Natural killer cell treated with Interleukin-12 subunit alpha and Interleukin-12 subunit beta and Interleukin-15 and Interleukin-18, amount 100 ng/mL, for 72 hours (primary cell): ENCODE measurements at places on chromosomes 11 and 22.
A peak's percentile ranks its signal among the peaks of the same experiment; 100 is the strongest.

- DNase-seq: no peak
Measured at GRCh38 chr11:46522682-46523281, 71.0 kb downstream of the AMBRA1 start.

DNA sequence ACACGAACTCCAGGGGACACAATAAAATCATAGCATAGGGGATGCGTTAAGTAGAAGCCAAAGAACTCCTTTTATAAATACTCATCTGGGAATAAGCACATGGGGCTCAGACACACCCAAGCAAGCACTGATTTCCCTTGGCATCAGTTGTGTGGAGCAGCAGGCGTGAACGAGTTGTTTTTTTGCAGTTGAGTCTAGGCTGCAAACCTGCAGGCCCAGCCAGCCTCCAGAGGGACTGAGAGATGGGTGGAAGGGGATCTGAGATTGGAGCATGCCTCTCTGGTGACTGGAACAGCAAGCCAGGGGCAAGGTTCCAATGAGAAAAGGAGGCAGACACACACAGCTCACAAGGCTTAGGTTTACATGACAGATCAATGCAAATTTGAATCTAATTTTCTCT lies 27.4 kb upstream of the SEZ6L start:
- DNase-seq: no peak

DNA sequence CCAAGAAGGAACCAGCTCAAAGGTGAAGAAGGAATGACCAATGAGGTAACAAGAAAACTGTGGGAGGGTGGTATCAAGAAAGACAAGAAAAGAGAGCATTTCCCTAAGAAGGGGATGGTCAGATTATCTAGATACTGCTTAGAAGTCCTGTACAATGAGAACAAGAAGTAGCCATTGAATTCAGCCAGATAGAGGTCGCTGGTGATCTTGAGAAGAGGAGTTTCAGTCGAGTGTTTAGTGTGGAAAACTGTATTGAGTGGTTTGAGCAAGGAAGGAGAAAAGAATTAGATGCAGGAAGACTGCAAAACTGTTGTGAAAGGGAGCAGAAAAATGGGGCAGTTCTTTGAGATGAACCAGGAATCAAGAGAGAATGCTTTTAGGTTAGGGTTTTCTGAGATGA lies 74.6 kb upstream of the FAT3 start:
- DNase-seq: no peak

GRCh38 chr22:43228330-43228729 lies 41.4 kb upstream of the TTLL12 start:
- DNase-seq: no peak

DNA sequence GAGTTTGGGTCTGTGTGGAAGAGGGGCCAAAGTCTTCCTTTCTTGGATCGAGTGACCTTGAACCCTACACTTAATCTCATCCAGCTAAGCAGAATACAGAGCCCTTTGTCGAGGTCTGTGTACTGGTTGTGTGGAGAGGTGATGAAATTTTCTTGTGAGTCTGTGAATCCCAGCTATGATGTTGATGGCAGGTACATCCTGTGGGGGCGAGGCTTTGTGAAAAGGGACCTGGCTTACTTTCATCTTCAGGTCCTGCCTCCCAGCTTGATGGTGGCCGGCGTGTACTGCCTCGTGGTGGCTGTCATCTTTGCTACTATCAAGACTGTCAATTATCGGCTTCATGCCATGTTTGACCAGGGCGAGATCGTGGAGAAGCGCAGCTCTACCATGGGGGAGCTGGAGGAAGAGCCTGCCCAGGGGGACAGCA lies 1.0 kb downstream of the PCNX3 start:
- DNase-seq: no peak

GRCh38 chr11:121214861-121215260 lies 77.7 kb upstream of the SC5D start:
- no peak for DNase-seq

DNA sequence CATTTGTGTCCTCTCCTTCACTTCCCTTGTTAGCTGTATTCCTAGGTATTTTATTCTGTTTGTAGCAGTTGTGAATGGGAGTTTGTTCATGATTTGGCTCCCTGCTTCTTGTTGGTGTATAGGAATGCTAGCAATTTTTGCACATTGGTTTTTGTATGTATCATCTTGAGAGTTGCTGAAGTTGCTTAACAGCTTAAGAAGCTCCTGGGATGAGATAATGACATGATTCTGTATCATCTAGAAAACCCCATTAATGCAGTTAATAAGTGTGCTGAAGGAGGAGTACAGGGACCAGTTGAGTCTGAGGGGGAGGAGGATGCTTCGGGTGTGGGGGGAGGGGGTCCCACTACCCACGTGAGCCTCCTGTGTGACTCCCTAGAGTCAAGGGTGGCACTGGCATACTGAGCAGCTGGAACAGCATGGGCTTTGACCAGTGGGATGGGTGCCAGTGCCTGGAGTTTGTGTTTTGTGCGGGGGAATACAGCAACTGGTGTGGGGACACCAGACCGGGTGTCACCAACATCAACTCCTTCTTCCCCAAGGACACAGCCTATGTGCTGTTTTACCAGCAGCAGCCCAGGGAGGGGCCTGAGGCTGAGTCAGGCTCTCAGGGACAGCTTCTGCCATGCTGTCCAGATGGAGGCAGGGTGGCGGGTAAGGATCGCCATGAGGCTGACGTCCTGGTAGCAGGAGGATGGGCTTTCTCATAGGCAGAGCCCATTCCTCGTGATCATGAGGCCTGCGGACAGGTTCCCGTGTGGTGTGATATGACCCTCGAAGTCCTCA lies 24.1 kb downstream of the USP35 start:
- no peak for DNase-seq

DNA sequence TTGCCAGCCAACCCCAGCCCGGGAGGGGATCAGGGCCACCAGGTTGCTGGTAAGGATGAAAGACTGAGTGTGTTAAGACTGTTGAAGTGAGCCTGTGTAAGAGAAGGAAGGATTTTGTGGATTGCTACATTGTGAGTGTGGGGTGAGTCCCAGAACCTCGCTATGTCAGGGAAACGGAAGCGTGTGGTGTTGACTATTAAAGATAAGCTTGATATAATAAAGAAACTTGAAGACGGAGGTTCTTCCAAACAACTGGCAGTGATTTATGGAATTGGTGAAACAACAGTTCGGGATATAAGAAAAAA lies 627 bp downstream of the JRKL start:
- no peak for DNase-seq

DNA sequence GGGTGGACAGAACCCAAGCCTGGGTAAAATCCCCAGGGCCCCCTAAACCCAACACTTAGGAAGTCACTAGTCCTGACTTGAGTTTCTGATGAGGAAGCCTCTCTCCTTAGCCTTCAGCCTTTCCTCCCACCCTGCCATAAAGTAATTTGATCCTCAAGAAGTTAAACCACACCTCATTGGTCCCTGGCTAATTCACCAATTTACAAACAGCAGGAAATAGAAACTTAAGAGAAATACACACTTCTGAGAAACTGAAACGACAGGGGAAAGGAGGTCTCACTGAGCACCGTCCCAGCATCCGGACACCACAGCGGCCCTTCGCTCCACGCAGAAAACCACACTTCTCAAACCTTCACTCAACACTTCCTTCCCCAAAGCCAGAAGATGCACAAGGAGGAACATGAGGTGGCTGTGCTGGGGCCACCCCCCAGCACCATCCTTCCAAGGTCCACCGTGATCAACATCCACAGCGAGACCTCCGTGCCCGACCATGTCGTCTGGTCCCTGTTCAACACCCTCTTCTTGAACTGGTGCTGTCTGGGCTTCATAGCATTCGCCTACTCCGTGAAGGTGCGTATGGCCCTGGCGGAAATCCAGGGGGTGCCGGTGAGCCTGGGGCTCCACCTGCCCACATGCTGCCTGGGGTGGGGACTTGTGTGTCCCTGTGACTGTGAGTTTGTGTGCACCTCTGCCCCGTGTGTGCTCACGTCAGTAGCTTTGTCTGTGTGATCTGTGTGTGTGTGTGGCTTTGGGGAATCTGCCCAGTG lies at the start of gene IFITM1:
Gene IFITM1, plus strand, starts transcription at position 254 of the 767 bp plus-strand sequence. Its CDS starts 131 bp downstream, at position 385.
- DNase-seq: peak; percentile 81

GRCh38 chr11:102994105-102994504 lies 38.6 kb upstream of the MMP13 start:
- no peak for DNase-seq

DNA sequence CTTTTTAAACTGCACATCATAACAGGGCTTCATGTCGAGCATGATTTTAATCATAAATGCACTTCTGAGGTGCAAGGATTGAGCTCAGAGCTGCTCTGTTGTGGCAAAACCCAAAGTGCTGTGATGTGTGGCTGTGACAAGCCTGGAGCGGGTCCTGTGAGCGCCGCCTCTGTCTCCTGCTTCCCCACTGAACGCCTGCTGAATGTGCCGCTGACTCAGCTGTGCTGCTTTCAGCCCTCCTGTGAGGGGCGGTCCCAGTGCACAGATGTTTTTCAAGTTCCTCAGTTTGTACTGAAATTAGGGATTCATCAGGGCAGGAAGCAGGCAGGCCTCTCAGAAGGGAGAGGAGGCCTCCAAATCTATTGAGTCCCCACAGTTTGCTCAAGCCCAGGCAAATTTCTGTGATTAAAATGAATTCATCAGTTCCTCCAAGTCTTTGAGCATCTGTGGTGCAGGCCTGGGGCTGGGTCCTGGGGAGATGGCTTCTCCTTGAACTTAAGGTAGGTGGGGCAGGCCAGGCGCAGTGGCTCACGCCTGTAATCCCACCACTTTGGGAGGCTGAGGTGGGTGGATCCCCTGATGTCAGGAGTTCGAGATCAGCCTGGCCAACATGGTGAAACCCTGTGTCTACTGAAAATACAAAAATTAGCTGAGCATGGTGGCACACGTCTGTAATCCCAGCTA lies 3.0 kb upstream of the GTSE1 start:
- DNase-seq: no peak

DNA sequence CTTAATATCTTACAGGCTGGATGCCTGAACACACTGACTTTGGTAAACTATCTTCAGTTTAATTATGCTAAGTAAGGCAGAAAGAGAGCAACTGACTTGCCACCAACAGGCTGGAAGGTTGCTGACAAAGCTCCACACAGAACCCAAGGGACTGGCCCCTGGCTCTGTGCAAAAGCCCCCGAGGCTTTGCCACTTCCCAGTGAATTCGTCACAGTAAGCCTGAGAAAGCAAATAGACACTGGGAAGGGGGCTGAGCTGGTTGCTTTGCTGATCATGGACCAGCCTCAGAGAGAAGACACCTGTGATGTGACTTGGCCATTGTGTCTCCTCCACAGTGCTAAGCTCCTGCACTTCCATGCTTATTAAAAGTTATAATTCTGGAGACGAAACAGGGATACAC lies 91.7 kb downstream of the BLID start:
- DNase-seq: no peak

DNA sequence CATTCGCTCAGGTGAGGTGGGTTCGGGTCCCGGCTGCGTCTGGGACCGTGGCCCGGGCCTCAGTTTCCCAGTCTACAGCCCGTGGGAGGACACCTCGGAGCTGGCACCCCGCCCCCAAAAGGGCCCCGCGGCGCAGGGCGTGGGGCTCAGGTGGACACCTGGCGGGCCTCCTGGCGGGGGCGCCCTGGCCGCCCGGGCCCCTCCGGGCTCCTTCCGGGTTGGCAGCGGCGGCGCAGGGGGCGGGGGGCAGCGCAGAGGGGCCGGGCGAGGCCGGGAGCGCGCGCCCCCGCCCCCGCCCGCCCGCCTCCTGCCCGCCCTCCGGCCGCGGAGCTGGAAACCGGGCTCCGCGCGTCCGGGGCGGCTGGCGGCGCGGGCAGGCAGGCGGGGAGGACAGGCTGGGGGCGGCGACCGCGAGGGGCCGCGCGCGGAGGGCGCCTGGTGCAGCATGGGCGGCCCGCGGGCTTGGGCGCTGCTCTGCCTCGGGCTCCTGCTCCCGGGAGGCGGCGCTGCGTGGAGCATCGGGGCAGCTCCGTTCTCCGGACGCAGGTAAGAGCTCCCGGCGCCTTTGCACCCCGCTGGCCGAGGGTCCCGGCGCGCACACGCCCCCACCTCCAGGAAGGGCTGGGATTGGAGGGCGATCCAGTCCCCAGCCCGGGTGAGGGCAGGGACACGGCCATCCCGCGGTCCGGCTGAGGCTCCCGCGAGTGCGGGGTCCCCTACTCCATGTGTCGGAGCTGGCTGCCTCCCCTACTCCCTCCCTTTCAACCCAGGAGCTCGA lies at the start of gene EMID1:
Gene EMID1, plus strand, starts transcription at position 303 of the 778 bp plus-strand sequence. Its CDS starts 143 bp downstream, at position 446.
- no peak for DNase-seq

DNA sequence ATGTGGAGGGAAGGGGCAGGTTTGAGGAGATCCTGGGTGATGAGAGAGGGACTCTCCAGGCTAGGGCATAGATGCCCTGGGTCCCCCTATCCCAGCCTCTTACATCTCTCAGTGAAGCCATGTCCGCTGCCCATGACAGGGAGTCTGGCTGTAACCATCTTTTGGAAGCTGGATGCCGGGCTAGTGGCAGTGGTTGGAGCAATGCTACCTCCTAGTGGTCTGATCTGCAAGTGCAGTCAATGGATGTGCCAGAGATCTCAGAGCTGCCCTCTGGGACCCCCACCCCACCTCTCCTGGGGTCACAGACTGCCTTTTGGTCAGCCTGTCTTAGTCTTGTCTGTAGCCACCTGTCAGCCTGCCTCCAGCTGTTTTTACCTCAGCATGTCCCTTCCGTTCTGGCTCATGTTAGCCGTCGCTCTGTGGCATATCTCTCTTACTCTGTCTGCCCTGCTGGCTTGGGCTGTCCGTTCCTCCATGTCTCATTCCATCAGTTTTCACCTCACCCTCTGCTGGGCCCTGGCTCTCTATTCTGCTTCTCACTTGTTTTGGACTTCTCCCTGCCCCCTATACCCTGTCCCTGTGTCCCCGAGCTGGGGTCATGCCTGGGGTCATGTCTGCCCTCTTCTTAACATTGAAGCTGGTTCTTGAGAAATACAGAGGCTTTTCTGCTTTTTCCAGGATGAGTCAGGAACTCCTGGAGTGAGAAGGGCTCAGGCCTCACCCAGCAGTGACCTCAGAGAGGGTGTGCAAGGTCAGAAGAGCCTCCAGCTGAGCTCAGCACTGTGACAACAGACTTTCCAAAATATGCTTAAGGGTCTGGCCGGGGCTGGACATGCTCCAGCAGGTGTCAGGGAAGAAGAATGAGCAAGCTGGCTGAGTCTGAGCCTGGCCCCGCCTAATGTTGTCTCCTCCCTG lies 52.0 kb upstream of the THY1 start:
- DNase-seq: no peak

GRCh38 chr11:109957000-109957399 lies 136.2 kb upstream of the ZC3H12C start:
- DNase-seq: no peak

- DNase-seq: peak; percentile 59
Measured at GRCh38 chr22:38862375-38863329, 9.4 kb downstream of the CBX6 start.

DNA sequence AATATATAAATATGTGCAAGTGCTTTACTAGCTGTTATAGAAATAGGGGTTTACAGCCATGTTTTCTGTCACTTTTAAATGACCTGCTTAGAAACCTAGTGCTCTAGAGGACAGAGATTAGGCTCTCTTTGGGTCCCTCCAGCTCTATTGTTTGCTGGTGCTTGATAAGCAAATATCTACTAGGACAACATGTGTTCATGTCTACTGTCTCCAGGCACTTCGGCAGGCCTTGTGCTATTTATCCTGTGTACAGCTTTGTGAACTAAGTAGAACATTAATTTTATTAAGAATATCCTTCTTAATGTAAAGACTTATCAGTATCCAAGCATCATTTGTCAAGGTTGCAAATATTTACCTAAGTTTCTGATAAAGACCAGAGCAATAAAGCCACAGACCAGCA lies 11.9 kb upstream of the RASSF10 start:
- no peak for DNase-seq
